ENCODE measurements at places on chromosomes 13 and 19.

GRCh38 chr19:11538232-11539036, at the start of gene CNN1:
CNN1 (plus strand) TSS chr19:11538851; CDS start chr19:11538928, 77 bp downstream.
- DNase-seq, result peak; percentile 37

GRCh38 chr19:43639519-43640423, at the start of gene CADM4:
CADM4 (minus strand) TSS chr19:43639850; CDS start chr19:43639790, 60 bp downstream.
- DNase-seq, result no peak

GRCh38 chr13:113078902-113079780, 26.4 kb upstream of the F7 start:
- DNase-seq, result no peak

- peak; percentile 77 for DNase-seq
These were observed 33.4 kb downstream of the ABCC4 start for GRCh38 chr13:95267662-95268342.

DNA sequence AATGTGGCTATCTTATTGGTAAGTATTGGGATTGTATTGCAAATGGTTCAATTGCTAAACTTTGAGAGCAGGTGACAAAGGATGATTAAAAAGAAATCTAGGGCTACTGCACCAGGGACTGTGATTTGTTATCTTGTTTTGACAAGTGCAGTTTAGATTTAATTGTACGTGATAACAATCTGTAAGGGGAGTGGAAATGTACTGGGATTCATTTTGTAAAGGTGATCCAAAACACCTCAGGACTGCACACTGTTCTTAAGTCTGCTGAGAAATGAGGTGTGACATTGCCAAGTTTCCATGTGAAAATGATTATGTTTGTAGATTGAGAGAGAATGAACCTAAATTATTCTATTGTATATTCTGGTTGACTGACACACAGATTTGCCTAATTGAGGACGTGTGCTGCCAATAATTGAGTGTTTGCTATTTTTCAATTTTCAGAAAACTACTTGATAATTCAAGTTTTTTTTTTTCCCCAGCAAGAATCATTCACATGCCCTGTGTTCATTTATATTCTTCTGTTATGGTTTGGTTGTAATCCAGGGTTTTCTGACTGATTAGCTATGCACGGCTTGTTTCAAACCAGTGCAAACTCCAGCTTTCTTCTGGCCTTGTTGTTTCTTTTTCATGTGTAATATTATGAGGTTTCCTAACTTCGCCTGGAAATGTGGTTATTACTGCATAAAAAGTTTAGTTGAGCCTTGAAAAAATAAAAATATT, 308.0 kb downstream of the OLFM4 start:
- no peak for DNase-seq

DNA sequence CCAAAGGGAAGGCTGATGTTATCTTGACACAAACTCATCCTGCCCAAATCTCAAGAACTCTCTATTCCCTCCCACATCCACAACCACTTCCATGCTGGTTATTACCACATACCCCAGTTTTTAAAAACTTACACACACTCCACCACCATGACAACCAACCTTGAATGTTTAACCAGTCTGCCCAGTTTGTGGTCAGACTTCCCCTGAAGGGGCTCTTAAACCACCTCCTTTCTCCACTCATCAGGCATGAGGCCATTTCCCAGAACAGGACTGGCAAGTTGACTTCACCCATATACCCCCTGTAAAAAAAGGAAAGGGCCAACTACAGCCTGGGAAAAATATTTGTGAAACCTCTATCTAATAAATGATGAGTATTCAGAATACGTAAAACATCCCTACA, 12.4 kb upstream of the ZSCAN4 start:
- no peak for DNase-seq

GRCh38 chr13:85586422-85586831, 212.8 kb downstream of the SLITRK6 start:
- no peak for DNase-seq

Data from fibroblast of the conjunctiva (primary cell).